ENCODE measurements at places on chromosomes 1 and 21.

GRCh38 chr21:17472592-17473271 is 40.1 kb upstream of the CXADR start:
- no peak for DNase-seq

DNA sequence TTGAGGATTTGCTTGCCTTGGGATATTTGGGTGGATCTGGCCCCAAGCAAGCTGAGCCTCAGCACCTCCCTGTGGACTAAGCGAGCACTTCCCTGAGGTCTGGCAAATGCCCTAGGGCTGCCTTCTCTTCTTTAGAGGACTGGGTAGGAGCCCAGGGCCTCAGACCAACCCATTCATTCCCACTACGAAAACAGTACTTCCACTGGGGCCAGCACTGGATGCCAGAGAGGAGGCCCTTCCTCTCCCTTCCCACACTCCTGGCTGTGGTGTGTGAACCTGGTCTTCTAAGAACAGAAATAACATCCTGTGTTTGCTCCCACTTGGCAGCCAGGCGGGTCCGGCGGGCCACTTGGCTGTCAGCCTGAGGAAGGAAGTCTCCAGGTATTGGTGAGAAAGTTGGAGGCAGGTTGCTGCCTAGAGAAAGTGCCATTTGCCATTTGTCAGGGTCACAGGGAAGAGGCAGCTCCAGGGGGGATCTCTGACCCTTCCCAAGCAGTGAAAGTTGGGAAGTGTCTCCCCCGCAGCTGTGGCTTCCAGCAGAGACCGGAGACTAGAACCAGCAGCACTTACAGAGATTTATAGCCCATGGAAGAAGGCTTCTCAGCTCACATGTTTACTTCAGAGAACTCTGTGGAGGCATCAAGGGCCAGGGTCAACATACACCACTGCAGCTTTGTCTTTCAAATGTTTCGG is 323.5 kb downstream of the SIPA1L2 start:
- DNase-seq: no peak

GRCh38 chr1:34060901-34061415 is 104.1 kb downstream of the CSMD2 start:
- no peak for DNase-seq

DNA sequence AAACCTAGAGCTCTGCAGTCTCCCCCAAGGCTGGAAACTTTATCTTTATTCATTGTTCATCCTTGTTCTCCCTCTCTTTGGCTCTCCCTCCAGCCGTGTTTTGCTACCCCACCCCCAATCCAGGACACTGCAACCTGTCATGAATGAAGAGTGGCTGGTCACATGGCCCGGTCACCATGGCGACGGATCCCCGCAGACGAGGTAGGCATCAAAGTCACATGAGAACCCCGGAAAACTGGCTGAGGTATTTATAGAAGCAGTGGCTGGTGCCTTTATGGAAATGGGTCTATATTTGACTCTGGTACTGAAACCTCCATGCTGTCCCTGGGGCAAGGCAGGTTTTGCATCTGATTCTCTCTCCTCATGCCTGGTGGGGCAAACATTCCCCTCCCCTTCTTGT is 13.4 kb upstream of the SLC6A17 start:
- DNase-seq: no peak

DNA sequence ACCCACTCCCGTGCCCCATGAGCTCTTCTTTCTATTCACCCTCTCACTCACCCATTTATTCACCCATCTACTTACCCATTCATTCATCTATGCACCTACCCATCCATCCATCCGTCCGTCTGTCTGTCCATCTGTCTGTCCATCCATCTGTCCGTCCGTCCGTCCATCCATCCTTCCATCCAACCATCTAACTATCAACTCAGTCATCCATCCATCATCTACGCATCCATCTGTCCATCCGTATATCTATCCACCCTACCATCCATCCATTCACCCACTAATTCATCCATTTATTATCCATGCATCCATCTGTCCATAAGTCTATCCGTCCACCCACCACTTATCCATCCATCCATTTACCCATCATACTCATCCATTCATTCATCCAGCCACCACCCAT is 10.8 kb upstream of the CSF3R start:
- no peak for DNase-seq

All from fibroblast of skin of back (primary cell).